Testis (tissue), 5 donors: ENCODE measurements at places on chromosomes 4 and X. TPM values are rescaled to one million over a fixed set of nuclear protein-coding genes. Genes with fewer than 3 reads are reported as not detected.
A peak's percentile ranks its signal among the peaks of the same experiment; 100 is the strongest.

GRCh38 chr4:41573502-41574001 is 35.6 kb downstream of the LIMCH1 start:
- DNase-seq = no peak

DNA sequence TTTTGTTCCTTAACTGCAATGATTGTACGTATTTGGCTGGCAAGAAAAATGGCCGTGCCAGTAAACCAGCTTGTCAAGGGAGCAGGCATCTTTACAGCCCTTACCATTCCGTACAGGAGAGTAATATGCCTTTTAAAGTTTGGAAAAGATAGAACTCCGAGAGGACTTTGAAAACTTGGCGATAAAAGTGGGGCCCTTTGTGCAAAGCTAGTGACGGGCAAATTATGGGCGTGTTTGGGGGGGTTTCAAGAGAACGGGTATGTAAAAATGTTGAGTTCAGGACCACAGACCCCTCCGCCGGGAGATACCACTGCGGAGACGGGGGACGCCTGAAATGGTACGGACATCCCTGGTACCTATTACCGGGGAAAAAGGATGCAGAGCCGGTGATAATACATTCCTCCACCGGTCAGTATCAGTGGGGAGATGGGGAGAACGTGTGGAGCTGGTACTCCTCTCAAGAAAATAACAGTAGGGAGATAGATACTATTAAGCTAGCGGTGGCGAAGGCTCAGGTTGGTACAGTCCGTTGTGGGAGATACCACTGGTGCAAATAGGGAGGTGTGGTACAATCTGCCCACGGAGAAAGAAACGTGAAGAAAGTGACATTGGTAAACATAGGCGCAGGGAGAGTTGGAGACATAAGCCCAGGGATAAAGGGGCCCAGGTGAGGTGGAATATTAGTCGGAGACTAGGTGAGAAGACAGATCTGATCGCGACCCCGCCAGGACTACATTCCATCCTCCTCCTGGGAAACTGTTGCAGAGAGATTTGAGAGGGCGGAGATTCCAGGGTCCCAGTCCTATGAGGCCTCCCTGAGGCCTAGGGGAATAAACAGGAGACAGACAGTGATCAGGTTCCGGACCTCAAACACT is 14.5 kb downstream of the SPACA5 start:
- DNase-seq = peak; percentile 85

MID1IP1 gene
- total RNA-seq = 102 TPM

DNA sequence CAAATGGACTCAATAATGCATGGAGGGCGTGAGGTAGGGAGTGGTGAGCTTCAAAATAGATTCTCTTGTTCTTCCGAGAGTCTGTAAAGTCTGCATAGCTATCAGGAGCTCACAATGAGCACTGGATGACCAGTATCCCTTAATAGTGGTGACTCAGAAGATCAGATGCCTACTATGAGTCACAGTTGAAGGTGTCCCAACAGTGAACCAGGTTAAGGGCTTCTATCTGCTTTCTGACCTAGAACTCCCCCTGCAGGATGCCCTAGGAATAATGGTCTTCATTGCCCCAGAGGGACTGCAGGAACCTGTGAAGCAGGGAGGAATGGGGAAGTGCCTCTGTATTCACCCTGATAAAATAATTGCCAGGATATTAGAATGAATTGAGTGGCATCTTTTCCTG is 22.1 kb downstream of the DGKK start:
- no peak for DNase-seq

- no peak for DNase-seq
These were observed 25.6 kb downstream of the CD99L2 start for GRCh38 chrX:150872773-150873336.

GRCh38 chr4:109816894-109817293 is 1.3 kb downstream of the GAR1 start:
- no peak for DNase-seq
